Inflammatory macrophage treated with lipopolysaccharide for 1 hour (primary cell): ENCODE measurements at places on chromosomes 1 and 21.
A peak's percentile ranks its signal among the peaks of the same experiment; 100 is the strongest.

- DNase-seq, result peak; percentile 77
Observed at GRCh38 chr1:31181515-31182343, 58.0 kb downstream of the NKAIN1 start.

- no peak for DNase-seq
Observed at GRCh38 chr1:112702420-112703261, 4.3 kb downstream of the RHOC start.

DNA sequence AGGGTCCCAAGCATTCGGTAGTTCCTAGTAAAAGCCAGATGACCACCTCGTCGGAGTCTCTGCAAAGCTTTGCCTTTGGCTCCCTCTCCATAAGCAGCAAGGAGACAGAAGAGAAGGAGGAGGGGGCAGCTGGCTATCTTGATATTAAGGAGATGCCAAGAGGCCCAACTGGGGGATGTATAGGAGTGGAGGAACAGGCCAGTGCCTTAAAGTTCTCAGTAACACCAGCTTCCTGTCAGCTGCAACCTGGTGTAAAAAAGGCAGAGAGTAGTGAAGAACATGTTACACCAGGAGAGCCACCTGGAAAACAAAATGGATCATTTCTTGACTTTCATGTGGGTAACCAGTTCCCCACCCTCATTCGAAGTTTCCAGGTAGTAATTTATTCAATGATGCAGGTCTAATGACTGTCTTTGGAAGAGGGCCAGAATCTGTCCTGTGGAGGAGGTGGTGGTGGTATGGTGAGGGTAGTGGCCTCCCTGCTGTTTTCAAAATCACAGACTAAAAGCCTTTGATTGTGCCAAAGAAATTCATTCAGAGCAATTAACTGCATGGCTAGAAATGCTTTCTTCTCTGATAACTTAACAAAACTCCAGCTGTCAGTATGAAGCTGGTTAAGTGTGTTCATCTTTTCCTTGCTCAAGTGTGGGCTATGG, 27.3 kb downstream of the TMEM200B start:
- DNase-seq, result no peak

DNA sequence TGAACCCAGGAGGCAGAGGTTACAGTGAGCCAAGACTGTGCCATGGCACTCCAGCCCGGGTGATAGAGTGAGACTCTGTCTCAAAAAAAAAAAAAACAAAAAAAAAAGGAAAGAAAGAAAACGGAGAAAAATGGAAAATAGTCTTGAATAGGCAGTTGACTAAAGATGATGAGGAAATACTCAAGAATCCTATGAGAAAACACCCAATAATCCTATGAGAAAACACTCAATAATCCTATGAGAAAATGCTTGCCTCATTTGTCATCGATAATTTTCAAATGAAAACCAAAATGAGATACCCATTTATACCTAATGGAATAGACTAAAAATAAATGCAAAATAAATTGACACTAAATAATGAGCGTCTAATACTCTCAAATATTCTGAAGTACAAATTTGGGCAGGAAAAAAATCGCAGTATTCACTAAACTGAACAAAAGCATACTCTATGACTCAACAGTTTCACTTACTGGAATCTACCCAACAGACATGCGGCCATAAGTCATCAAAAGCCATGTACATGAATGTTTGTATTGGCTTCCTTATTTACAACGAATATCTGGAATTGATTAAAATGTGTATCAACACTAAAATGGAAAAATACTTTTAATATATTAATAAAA, 733.9 kb upstream of the CHRM3 start:
- no peak for DNase-seq

DNA sequence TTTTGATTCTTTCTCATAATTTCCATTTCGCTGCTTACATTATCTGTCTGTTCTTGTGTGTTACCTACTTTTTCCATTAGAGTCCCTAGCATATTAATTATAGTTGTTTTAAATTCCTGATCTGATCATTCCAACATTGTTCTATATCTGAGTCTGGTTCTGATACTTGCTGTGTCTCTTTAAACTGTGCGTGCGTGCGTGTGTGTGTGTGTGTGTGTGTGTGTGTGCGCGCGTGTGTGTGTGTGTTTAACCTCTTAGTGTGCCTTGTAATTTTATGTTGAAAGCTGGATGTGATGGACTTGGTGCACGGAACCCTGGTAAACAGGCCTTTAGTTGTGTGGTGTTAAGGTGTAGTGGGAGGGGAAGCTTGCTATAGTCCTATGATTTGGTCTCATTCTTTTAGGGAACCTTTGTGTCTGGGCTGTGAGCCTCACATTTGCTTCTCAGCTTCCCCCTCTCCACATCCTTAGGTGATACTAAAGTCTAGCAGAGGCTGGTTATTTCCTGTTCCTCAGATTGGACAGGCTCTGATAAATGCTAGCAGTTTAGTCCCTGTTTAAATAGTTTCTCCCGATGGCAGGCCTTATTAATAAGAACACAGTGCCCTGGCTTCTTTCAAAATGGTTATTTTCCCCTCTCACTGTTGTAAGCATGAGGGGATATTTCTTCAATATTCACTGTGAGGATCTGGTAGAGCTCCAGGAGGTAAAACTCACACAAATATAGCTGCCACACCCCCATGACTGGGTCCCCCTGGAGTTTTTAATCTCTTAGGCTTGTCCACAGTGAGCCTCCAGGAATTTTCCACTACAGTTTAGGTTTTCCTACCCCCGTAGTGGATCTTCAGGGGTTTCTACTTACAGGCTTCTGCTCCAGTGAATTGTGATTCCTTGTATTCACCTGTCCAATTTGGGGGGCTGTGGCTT, 118.3 kb downstream of the GALNT2 start:
- DNase-seq, result no peak

GRCh38 chr1:22120469-22120790, 22.5 kb downstream of the WNT4 start:
- no peak for DNase-seq

DNA sequence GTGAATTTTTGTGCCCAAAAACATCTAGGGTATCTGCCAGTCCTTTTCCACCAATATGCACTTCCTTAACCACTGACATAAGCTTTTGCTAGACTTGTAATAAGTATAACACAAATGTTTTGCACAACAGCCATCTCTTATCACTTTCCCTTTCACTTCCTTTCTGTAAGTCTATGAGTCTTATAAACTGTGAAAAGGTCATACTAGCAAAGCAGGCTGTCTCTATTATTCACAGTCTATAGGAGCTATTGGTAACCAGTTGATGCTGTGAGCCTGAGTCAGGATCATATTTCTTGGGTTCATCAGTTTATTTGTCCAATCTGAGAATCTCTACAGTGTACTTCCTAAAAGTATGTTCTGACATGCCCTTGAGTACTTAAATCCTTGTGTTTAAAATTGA, 172.6 kb downstream of the CHRM3 start:
- DNase-seq, result peak; percentile 61

DNA sequence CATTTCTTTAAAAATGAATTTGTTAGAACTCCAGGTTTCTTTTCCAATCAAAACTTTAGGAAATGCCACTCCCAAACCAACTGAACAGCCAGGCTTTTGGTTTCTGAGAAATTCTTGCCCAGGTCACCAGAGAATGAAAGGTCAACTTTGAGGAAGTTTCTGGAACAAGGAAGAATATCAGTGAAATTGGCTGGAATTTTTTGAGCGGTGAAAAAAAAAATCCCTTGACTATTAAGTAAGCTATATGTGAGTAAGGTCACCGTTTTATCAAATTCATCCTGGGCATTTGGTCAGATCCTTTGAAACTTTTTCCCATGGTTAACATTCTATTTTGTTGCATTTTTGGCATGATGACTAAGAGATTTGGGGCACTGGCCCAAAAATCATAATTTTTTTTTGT, 469.3 kb downstream of the LTN1 start:
- peak; percentile 1 for DNase-seq

- DNase-seq, result peak; percentile 14
Observed at GRCh38 chr1:117128323-117129079, 7.0 kb upstream of the TRIM45 start.

DNA sequence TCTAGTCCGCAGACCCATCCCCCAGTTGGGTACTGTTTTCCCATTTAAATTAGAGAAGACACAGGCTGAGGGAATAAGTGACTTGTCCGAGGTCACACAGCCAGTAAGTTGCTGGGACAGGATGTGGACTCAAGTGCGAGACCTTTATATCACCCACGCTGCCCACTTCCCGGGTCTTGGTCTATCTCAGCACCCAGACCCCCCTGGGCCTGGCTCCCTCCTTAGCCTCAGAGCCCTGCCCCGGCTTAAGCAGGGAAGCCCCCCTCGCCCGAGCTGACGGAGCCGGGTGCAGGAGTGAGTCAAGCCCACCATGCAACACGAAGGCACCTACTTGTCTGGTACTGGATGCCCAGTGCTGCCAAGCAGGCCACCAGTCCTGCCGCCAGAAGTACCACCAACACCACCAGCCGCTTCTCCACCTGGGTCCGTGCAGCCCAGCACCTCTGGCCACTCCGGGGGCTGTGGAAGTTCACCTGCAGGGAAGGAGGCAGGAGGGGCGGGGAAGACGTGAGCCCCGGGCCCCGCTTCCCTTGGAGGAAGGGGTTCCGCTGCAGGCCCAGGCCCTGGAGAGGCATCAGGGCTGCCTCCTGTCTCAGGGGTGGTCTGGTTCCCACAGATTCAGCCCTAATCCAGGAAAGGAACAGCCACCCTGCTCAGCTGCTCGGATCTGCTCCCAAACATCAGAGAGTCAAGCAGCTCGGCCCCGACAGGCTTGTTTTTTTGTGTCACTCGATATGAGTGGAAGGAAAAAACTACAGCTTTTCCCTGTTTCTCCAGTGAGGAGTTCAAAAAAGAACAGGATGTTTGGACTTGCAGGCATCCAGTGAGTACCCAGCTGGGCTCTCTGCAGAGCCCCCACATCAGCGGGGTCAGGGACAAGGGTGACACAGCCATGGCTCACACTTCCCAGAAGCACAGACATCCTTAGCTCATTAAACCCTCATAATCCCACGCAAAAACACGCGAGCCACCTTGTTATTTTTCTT, 11.1 kb downstream of the ECE1 start:
- DNase-seq, result no peak

DNA sequence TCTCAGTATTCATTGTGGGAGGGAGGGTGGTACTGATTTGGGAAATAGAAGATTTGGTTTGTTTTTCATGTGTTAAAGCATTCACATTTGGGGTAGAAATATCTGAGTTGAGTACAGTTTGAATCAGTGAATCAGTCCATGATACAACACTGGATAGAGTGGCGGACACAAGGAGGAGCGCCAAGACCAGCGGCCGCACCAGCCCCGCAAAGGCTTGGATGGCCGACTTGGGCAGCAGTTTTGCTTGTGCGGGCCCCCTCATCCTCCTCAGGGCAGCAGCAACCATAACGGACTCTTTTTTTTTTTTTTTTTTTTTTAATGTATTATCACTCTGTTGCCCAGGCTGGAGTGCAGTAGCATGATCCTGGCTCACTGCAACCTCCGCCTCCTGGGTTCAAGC, 20.0 kb upstream of the CDC14A start:
- no peak for DNase-seq

- DNase-seq, result no peak
Observed at GRCh38 chr1:8512504-8512903, 194.6 kb downstream of the SLC45A1 start.

DNA sequence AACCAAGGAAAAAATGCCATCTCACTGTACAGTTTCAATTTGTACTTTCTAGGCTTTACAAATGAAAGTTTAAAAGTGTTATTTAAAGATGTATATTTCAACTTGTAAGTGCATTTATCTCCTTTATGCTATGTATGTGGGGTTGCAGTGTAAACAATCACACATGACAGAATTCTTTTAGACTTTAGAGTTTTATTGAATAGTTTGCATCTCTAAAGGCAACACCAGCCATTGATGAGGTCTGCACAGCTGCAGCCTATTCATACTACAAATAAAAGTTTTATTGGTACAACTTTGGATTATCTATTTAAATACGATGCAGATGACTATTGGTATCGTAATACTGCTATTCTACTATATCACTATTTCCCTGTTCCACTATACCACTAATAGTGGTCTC, 894.4 kb upstream of the B3GALT2 start:
- DNase-seq, result no peak

GRCh38 chr1:984476-984814, 2.6 kb upstream of the PERM1 start:
- DNase-seq, result no peak

GRCh38 chr21:35045542-35046262, 3.4 kb downstream of the RUNX1 start:
- no peak for DNase-seq

DNA sequence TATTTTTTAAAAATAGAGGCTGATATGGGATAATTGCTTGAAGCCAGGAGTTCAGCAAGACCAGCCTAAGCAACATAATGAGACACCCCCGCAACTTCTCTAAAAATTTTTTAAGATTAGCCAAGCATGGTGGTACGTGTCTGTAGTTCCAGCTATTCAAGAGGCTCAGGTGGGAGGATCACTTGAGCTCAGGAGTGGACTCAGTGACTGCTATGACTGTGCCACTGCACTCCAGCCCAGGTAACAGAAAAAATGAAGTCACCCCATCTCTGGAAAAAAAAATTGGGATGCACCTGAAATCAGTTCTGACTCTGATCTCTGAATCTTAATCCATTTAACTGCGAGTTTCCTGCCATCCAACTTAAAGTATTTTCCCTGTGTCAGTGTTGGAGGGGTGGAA, 124.2 kb downstream of the MRPS6 start:
- peak; percentile 65 for DNase-seq

DNA sequence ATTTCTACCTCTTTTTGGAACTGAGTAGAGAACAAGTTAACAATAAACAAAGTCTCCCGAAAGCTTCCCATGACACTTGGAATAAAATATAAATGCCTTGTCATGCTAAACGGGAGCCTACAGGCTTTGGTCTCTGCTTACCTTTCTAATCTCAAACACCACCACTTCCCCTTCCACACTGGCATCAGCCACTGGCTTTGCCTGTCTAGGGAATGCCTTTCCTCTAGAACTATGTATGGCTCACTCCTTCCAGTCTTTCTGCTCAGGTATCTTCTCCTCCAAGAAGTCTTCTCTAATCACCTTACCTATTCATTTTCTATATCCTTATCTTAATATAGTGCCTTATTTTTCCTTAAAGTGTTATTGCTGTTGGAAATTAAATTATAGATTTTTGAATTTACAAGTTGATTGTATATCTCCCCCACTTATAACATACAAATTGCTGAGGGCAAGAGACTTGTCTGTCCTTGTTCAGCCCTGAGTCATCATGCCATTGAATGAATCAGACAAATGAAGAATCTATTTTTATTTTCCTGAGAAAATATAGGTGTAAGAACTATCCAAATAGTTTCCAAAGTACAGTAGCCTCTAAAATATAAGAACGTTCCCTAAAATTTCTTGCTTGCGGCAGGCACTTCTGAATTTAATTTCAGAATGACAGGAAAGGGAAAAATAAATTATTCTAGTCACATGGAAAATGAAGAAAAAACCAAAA, 119.2 kb downstream of the TM2D1 start:
- no peak for DNase-seq

DNA sequence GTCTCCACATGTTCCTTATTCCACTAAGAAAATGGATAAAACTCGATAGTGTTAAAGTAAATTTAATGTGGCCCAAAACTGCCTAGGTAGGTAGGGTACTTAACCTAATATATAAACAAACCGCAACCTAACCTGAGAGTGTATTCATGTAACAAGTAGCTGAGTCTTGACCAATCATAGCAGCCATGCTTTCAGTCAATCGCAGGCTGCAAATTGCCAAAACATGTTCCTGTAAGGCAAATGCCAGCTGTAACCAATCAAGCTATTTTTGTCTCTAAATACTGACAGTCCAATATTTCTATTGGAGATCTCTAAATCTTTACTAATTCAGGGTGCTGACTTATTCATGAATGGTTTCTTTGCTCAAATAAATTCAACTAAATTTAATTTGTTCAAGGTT, 3.1 kb upstream of the HMGCS2 start:
- DNase-seq, result no peak

- no peak for DNase-seq
Observed at GRCh38 chr1:9197186-9198099, 37.1 kb upstream of the H6PD start.
